ENCODE measurements at places on chromosomes 7 and 10. TPM values are rescaled to one million over a fixed set of nuclear protein-coding genes. Genes with fewer than 3 reads are reported as not detected.

SFTPA2 gene
- total RNA-seq: 0.95 TPM

POM121C gene
- 19.7 TPM for total RNA-seq

CHAT gene
- total RNA-seq: not detected

LIPF gene
- total RNA-seq: not detected

ZDHHC16 gene
- total RNA-seq: 21.2 TPM

AOC1 gene
- 2.2 TPM for total RNA-seq

CYP3A5 gene
- 307 TPM for total RNA-seq

NPFFR1 gene
- not detected for total RNA-seq

MSS51 gene
- total RNA-seq: 0.60 TPM

GPER1 gene
- 12.8 TPM for total RNA-seq

DYNC1I1 gene
- 0.49 TPM for total RNA-seq

DNA sequence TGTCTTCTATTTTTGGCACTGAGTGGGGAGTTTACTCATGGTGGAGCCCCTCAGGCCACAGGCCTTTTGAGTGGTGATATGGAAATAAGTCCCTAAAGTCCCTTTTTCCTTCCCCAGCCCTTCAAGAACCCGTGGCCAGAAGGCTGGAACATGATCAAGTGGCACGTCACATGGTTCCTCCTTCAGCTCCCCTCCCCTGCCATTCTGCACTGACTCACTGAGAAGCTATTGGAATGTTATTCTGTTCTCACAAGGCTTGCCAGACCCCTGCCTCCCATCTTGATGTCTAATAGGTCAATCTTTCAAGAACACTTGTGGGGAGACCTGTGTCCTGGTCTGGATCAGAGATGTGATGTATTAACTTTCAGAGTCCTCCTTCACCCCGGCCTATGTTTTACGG is 279.8 kb downstream of the SEC23IP start:
- H3K27me3 ChIP-seq: no peaks in the 10 kb centered on the region
- H3K4me3 ChIP-seq: no peak overlapping the region
- no peak for DNase-seq
- H3K27ac ChIP-seq: no peak overlapping the region
- no peaks in the 10 kb centered on the region for H3K36me3 ChIP-seq
- H3K4me1 ChIP-seq: no peaks in the 10 kb centered on the region

DNA sequence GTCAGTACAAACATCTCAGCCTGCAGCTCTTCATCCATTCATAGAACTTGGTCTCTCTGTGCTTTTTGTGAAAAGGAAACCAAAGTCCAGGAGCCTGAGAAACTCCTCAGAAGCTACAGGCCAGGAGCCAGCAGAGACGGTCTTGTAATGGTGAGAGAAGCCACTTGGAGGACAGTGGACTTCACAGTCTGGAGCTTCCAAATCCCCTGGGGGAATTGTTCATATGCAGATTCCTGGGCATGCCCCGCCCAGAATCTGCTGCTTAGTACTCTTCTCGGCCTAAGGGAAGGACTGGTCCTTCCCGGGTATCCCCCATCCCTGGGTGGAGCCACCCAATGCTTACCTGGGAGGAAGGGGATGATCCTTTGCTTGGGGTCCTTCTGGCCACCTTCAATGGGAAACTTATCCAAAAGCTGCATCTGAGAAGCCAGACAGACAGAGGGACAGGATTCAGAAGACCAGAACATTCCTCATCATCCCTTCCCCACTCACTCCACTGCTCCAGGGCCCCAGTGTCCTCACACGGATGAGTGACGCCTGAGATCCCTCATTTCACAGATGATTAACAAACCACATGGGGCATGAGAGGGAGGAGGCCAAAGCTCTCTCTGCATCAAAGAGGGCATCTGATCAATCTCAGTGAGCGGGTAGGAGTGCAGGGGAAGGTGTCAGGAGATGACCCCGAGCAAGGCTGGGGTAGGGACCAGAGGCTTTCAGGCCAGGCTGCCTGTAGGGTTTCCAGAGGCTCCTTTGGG is 88.4 kb downstream of the SH3PXD2A start:
- H3K4me3 ChIP-seq: no peak overlapping the region
- no peaks in the 10 kb centered on the region for H3K27me3 ChIP-seq
- no peak overlapping the region for H3K27ac ChIP-seq

GRCh38 chr7:157479326-157479725 is 142.5 kb downstream of the DNAJB6 start:
- no peaks in the 10 kb centered on the region for H3K4me1 ChIP-seq
- DNase-seq: no peak
- no peaks in the 10 kb centered on the region for H3K36me3 ChIP-seq

GRCh38 chr7:111660478-111660877 is 98.2 kb upstream of the IMMP2L start:
- H3K4me3 ChIP-seq: no peak overlapping the region
- no peak overlapping the region for H3K27ac ChIP-seq
- no peak for DNase-seq
- H3K27me3 ChIP-seq: no peaks in the 10 kb centered on the region
- H3K4me1 ChIP-seq: no peaks in the 10 kb centered on the region

GRCh38 chr7:39293056-39293823 is 273.0 kb upstream of the YAE1 start:
- H3K27me3 ChIP-seq: no peaks in the 10 kb centered on the region
- no peaks in the 10 kb centered on the region for H3K36me3 ChIP-seq
- no peak for DNase-seq
- H3K4me1 ChIP-seq: no peaks in the 10 kb centered on the region
- H3K27ac ChIP-seq: no peak overlapping the region

GRCh38 chr10:91909117-91909677 is at the start of gene FGFBP3:
Gene FGFBP3 (minus strand): TSS chr10:91909486. CDS start chr10:91908969, 517 bp downstream.
- DNase-seq: no peak
- no peaks in the 10 kb centered on the region for H3K27me3 ChIP-seq
- no peaks in the 10 kb centered on the region for H3K36me3 ChIP-seq
- H3K27ac ChIP-seq: peak within 1 kb of the TSS; percentile 20

- H3K27ac ChIP-seq: no peak overlapping the region
- no peak overlapping the region for H3K4me3 ChIP-seq
- H3K27me3 ChIP-seq: no peaks in the 10 kb centered on the region
- H3K36me3 ChIP-seq: no peaks in the 10 kb centered on the region
- H3K4me1 ChIP-seq: no peaks in the 10 kb centered on the region
Measured at GRCh38 chr7:92797693-92798092, 38.7 kb downstream of the CDK6 start.

DNA sequence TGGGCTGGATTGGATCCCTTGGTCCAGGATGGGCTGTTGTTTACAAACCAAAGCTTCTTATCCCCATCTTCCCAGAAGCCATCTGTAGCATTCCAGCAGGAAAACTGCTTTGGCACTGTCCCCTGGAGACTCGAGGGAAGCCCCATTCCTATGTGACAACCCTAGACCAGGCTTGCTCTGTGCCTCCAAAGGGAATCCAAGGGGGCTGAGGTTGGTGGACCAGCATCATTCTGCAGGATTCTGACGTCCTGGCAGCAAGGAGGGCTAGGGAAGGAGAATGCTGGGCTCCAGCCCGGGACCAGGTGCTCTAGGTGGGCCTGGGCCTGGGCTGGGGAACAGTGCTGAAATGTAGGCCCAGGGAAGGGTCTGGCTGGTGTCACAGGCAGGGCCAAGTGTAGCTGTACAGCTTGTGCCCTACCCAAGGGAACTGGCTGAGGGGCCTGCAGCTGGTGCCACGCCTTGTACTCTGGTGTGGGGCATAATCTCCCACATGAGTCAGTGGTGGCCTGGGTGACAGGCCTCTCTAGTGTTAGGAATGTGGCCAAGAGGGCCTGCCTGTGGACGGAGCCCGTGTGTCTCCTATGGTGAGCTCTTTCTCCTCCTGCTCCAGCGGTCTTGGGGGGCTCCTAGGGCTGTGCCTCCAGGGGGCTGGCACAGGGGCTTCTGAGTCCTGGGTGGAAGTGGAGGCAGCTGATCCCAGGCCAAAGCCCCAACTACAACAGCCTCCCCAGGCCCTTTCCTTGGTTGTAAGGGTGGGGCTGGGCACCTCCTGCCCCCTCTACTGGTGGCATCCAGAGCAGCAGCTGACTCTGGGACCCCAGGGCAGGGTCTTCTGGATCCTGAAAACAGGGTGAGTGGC is 25.2 kb downstream of the TRIM8 start:
- DNase-seq: peak; percentile 52
- H3K4me1 ChIP-seq: no peaks in the 10 kb centered on the region
- no peaks in the 10 kb centered on the region for H3K27me3 ChIP-seq
- no peak overlapping the region for H3K4me3 ChIP-seq
- no peak overlapping the region for H3K27ac ChIP-seq

DNA sequence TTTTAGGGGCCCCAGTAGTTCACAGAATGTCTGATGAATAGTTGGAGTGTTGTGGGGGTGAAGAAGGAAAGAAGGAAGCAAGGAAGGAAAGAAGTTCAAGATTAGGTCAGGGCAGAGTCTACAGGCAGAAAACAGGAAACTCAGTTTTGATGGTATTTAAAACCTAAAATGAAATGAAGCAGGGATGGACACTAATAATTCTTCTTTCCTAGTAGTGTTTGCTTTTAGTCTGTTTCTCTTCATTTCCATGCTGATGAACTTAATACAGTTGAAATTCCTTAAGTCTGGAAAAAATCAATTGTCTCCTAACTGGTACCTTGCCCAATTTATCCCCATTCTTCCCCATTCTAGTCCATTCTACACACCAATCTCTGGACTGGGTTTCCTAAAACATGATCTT is 59.0 kb upstream of the GSAP start:
- no peaks in the 10 kb centered on the region for H3K4me1 ChIP-seq
- no peak overlapping the region for H3K4me3 ChIP-seq
- no peak for DNase-seq
- no peaks in the 10 kb centered on the region for H3K36me3 ChIP-seq
- no peak overlapping the region for H3K27ac ChIP-seq

GRCh38 chr10:85557706-85558105 is 808.9 kb downstream of the GRID1 start:
- no peaks in the 10 kb centered on the region for H3K4me1 ChIP-seq
- H3K27ac ChIP-seq: no peak overlapping the region
- no peak overlapping the region for H3K4me3 ChIP-seq
- no peak for DNase-seq
- H3K36me3 ChIP-seq: no peaks in the 10 kb centered on the region

- no peak for DNase-seq
- H3K27ac ChIP-seq: no peak overlapping the region
- no peaks in the 10 kb centered on the region for H3K4me1 ChIP-seq
- no peaks in the 10 kb centered on the region for H3K27me3 ChIP-seq
Measured at GRCh38 chr7:26091933-26092332, 60.1 kb upstream of the NFE2L3 start.

DNA sequence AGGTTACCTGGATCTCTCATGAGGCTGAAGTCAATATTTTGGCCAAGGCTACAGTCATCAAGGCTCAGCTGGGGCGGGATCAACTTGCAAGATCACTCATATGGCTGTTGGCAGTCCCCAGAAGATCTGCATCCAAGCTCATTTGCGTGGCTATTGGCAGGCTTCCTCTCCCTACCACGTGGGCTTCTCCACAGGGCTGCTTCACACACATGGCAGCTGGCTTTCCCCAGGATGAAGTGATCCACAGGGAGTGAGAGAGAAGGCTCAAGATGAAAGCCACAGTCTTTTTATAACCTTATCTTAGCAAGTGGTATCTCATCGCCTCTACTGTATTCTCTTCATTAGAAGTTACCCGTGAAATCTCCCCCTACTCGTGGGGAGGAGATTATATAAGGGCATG is 167.4 kb downstream of the TMEM26 start:
- no peak overlapping the region for H3K27ac ChIP-seq
- no peak for DNase-seq
- H3K27me3 ChIP-seq: no peaks in the 10 kb centered on the region
- no peak overlapping the region for H3K4me3 ChIP-seq

DNA sequence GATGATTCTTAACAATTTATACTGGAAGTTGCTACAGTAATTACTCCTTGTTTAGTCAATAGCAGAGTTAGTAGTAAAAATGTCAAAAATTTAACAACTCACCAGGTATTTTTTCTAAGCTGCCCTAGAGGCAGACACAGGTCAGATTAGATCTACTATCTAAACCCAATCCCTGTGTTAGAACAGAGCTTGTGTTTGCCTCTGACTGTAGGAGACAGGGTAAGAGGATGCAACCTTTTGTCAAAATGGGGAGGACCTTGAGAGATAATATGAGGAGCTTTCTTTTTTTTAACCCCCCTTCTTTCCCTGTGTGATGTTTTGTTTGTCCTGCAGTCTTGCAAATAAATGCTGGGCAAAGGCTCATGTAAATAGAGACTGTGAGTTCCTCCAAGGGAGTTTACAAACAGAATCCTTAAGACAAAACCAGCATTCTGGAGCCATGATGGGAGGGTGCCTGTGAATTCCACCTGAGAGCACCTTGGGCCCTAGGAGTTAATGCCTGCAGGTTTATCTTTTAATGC is 353.1 kb downstream of the GATA3 start:
- no peak for DNase-seq
- no peak overlapping the region for H3K27ac ChIP-seq
- H3K4me3 ChIP-seq: no peak overlapping the region

GRCh38 chr10:130358981-130359650 is 222.9 kb downstream of the GLRX3 start:
- no peak for DNase-seq
- no peaks in the 10 kb centered on the region for H3K4me1 ChIP-seq
- no peaks in the 10 kb centered on the region for H3K36me3 ChIP-seq
- no peak overlapping the region for H3K4me3 ChIP-seq
- no peaks in the 10 kb centered on the region for H3K27me3 ChIP-seq
- no peak overlapping the region for H3K27ac ChIP-seq

GRCh38 chr10:73798927-73799560 is 12.4 kb downstream of the NDST2 start:
- no peaks in the 10 kb centered on the region for H3K27me3 ChIP-seq
- H3K4me3 ChIP-seq: no peak overlapping the region
- H3K27ac ChIP-seq: no peak overlapping the region
- no peaks in the 10 kb centered on the region for H3K4me1 ChIP-seq
- peaks cover 3% of the 10 kb centered on the region for H3K36me3 ChIP-seq
- DNase-seq: peak; percentile 17

- no peaks in the 10 kb centered on the region for H3K4me1 ChIP-seq
- H3K4me3 ChIP-seq: no peak overlapping the region
- no peaks in the 10 kb centered on the region for H3K36me3 ChIP-seq
- no peak overlapping the region for H3K27ac ChIP-seq
- no peaks in the 10 kb centered on the region for H3K27me3 ChIP-seq
Measured at GRCh38 chr7:90836937-90837336, 240.8 kb downstream of the CDK14 start.

- no peak overlapping the region for H3K27ac ChIP-seq
- H3K27me3 ChIP-seq: no peaks in the 10 kb centered on the region
- H3K4me3 ChIP-seq: no peak overlapping the region
- DNase-seq: no peak
- H3K4me1 ChIP-seq: no peaks in the 10 kb centered on the region
- H3K36me3 ChIP-seq: no peaks in the 10 kb centered on the region
Measured at GRCh38 chr7:6210621-6211372, 61.6 kb downstream of the CYTH3 start.
